ENCODE measurements at places on chromosomes 4 and X. TPM values are rescaled to one million over a fixed set of nuclear protein-coding genes. Genes with fewer than 3 reads are reported as not detected.

The GABRG1 gene
- not detected for total RNA-seq

GRCh38 chr4:141229408-141230101 lies 8.9 kb downstream of the ZNF330 start:
- peaks cover 12% of the 10 kb centered on the region for H3K4me1 ChIP-seq
- DNase-seq, result no peak
- peaks cover 58% of the 10 kb centered on the region for H3K36me3 ChIP-seq
- H3K4me3 ChIP-seq, result no peak overlapping the region

DNA sequence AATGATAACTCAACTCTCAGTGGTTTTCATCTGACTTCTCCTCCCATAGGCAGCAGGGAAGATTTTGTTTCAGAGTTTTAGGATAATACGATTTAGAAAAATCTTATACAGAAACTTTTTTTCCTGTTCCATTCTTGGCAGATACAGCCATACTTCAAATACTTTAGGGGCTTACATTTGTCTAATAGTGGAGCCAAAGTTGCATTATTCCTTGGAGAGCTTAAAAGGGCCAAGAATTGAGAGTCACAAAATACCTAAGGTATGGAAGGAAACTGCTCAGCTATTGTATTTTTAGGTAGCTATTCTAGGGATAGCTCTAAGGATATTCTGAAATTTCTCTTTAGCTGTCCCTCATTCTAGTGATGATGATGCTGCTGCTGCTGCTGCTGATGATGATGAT lies 132.9 kb upstream of the PTCHD1 start:
- no peaks in the 10 kb centered on the region for H3K36me3 ChIP-seq
- no peak overlapping the region for H3K4me3 ChIP-seq
- no peak for DNase-seq
- no peaks in the 10 kb centered on the region for H3K27me3 ChIP-seq
- no peaks in the 10 kb centered on the region for H3K4me1 ChIP-seq

DNA sequence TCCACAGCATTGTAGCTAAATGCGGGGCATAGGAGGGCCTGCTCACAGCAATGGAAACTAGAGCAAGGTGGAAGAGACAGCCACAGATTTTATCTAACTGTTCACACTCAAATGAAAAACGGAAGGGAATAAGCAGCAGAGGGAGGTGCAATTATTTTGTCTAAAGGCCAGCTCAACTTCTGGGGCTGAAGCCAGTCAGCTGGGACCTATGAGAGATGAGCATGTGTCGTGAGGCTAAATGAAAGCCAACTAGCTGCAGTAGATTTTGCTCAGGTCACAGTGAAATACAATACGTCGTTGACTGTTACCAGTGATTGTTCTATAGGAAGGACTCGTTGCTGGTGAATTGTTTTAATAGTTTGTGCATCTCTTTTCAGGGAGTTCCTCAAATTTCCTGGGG lies 26.4 kb upstream of the FGFBP2 start:
- H3K27ac ChIP-seq, result no peak overlapping the region
- no peak for DNase-seq
- peaks cover 14% of the 10 kb centered on the region for H3K27me3 ChIP-seq
- no peak overlapping the region for H3K4me3 ChIP-seq
